ENCODE measurements at places on chromosomes 4 and X. TPM values are rescaled to one million over a fixed set of nuclear protein-coding genes. Genes with fewer than 3 reads are reported as not detected.
A peak's percentile ranks its signal among the peaks of the same experiment; 100 is the strongest.

DNA sequence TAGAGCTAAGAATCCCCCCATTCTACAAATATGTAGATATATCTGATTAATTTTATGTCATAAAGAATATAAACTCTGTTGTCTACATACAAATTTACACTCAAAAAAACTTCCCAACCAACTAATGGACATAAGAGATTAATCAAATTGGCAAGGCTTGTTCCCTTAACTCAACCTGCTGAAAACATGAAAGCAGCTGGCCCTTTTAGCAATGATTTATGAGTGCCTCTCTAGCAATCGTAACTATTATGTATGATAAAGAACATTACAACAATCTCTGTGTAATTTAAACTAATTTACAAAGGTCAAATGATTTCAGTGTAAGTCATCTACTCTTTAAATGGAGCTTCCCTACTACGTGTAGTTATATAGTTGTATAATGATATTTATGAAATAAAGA lies 83.1 kb upstream of the FTHL17 start:
- DNase-seq: no peak

Gene SLC25A53
- 9.9 TPM for total RNA-seq

GRCh38 chr4:73407227-73407673 lies 3.2 kb downstream of the ALB start:
- DNase-seq: no peak

Gene FAM9B
- total RNA-seq: not detected

DNA sequence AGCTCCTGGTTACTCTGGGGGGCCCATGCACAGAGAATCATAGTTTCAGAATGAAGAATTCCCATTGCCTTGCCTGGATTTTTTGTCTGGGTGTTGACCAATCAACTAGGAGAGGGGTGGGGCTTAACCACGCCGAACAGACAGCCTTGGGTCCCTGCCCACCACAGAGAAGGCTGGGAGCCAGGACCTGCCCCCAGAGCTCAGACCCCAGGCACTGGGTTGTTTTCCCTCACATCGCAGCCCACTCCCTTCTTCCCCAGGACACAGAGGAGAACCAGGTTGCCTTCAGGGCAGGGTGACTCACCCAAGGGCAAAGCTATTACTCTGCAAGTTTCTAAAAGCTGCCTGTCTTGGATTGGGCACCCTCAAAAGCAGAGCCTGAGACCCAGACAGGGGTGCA lies 23.3 kb upstream of the CRMP1 start:
- no peak for DNase-seq

GRCh38 chrX:13077168-13077567 lies 32.7 kb upstream of the FAM9C start:
- DNase-seq: no peak

DNA sequence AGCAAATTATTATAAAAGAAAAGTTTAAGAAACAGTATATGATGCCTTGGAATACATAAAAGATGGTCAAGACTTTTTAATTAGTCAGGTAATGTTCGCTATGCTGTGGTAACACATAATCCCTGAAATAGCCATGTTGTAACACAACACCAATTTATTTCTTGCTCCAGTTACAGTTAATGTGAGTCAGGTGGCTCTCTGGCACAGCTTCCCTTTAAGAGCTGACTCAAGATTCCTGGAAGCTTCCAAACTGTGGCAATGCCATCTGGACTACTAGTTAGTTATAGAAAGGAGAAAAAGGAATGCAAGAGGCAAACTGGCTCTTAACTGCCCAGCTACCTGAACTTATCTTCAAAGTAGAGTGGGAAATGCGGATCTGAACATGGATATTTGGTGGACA lies 210.5 kb downstream of the CHM start:
- no peak for DNase-seq

- DNase-seq: no peak
Observed at GRCh38 chr4:75675004-75675531, 1.9 kb upstream of the G3BP2 start.

DNA sequence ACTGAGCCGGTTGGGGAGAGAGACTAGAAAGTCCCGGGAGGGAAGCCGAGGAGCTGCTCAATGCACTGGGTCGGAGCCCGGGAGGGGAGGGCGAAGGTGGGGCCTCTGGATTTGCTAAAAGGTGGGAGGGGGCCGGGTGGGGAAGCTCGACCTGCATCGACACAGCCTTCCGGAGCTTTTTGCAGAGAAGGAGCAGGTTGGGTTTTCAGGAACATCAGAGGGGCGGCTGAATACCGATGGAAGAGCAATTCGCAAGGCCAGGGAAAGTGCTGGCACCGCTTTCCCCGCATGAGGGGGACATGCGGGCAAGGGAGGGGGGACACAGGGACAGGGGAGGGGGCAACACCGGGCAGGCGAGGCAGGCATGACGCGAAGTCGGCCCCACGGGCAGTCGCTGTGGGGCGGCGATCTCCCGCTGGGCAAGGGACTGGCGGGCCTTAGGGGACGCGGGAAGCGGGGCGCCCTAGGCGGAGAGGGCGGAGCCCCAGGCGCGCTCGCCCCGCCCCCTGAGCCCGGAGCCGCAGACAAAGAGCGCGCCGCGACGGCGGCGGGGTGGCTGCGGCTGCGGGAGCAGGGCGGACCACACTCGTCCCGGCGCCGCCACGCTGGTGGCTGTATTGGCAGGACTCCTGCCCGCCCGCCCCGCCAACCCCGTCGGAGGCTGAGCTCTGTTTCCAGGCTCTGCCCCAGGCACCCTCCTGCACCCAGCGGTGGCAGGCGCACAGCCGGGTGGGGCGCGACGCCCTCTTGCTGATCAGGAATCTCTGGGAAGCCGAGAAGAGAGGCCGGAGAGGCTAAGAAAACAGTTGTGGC lies 11.6 kb downstream of the PDZD4 start:
- peak; percentile 56 for DNase-seq

DNA sequence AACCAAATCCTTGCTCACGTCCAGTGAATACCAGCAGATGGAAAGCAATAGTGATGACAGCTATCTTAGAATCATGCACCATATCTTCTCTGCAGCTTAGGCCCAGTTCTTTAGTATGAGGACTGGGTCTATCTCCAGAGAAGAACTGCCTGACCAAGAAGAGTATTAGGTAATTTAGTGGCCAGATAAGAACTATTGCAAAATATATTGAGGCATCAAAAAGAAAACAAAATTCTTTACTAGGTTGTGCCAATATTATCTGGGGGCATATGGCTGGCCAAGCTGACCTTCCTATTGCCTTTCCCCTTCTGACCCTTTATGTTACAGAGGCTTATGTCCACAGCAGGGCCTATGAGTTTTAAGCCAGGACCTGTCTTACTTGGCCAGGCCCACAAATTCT lies 91.2 kb downstream of the RLIM start:
- DNase-seq: no peak

Gene DRD5
- not detected for total RNA-seq

- DNase-seq: no peak
Observed at GRCh38 chr4:181970366-181970765, 272.8 kb upstream of the TENM3 start.

Data from Peyer's patch (tissue), 4 donors.